Endodermal cell (in vitro differentiated cells): ENCODE measurements at places on chromosomes 7 and 10. TPM values are rescaled to one million over a fixed set of nuclear protein-coding genes. Genes with fewer than 3 reads are reported as not detected.

- no peak for DNase-seq
Measured at GRCh38 chr7:15567036-15567435, 5.2 kb upstream of the AGMO start.

GRCh38 chr7:20894806-20895205 lies 108.1 kb upstream of the SP8 start:
- DNase-seq, result no peak

DNA sequence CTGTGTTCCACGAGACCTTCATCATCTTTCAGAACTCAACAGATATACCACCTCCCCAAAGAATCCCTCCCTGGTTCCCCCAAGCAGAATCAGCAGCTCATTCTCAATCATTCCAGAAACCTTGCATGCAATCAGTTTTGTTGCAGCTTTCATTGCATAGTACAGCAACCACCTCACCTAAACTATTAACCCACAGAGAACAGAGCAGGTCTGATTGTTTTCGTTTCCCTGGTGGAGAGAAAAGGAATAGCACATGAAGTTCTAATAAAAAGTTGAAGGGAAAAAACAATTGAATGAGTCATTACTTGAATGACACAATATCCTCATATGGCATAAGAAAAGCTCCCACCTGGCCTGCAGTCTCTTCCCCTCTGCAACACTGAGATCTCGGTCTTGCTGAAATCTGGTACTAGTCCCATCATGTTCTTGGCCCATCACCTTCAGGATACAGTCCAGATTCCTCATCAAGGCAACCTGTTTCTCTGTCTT lies 147.1 kb upstream of the GDF10 start:
- no peak for DNase-seq

- DNase-seq, result peak; percentile 69
Measured at GRCh38 chr7:155470686-155471638, 13.0 kb downstream of the EN2 start.

DNA sequence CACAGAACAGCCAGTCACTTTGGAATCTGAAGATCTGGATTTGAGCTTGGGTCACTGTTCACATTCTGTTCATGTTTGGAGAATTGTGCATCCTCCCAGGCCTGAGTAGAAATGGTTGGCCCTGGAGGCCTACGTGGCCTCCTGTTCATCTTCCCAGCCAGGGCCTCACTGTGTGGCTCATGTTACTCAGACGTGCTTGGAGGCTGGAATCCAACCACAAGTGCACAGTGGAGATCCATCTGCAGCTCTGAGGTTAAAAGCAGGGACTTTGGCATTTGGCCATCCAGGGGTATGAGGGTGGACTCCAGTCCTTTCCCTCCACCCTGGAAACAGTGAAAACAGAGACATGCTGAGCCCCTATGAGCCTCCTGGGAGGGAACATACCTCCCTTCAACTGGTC lies 709.0 kb upstream of the IGFBP3 start:
- no peak for DNase-seq

GRCh38 chr10:76185471-76186301 lies 754.3 kb downstream of the LRMDA start:
- no peak for DNase-seq

DNA sequence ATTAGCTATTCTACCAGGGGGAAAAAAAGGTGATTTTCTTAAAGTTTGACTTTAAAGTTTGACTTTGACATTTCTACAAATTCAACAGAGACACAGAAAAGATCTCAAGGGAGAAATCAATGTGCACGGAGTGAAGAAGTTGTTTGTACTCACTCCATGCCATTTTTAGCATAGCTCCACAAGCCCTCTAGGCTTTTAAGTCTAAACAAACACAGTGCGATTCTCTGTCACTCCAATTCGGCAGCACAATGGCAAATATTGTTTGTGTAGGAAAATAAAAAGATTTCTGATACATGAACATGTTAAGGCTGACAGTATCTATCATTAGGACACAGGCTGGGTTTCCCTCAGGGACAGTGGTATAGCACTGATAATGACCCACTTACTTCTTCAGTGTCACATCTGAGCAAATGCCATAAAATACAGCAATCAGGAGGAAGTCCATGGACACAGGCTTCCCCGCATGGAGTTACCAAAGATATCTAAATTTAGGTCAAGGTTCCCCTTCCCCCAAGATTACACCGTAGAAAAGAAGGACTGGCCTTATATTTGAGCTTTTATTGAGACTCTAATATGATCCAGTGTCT lies 28.0 kb downstream of the GSAP start:
- no peak for DNase-seq

Gene NPC1L1
- 2.0 and 3.1 TPM in 2 replicates for total RNA-seq

Gene ASB10
- not detected in 3 replicates for total RNA-seq

Gene TUBB8
- 1.4 to 2.1 TPM (median 1.9 TPM) in 3 replicates for total RNA-seq

Gene AMZ1
- total RNA-seq, result 0.66 to 0.76 TPM (median 0.68 TPM) in 3 replicates
